ENCODE measurements at places on chromosomes 4 and X.

DNA sequence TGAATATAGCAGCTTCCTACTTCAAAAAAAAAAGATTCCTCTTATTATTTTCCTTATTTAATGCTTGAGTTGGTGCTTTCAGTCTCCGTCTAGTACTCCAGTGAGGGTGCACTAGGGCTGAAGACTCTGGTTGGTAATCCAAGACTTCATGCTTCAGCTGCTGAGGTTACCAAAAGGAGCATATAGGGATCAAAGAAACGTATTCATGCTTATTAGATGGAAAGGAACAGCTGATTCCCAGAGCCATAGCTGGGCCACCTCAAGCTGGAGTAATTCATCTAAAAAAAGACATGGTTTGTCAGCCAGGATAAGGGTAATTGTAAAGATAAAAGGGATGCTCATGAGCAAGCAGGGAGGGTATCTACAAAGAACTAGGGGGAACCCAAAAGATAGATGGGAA, 131.7 kb upstream of the FAM47B start:
- no peak for DNase-seq

DNA sequence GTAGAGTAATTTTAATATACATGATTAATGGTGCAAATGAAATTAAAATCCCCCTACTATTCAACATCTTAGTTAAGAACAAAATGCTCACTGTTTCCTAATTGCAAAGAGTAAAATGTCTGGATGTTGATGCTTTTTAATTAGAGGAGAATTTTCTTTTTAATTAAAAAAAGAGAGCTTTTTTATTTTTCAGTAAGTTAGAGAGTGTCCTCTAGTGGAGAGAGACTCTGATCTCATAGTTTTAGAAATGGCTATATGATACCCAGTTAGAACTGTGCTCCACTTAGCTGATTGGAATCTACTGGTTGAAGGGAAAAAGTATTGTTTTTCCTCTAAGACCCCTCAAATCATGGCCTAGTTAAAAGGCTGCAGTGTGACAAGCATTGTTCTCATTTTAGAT, 312.0 kb upstream of the MAGEB2 start:
- no peak for DNase-seq

DNA sequence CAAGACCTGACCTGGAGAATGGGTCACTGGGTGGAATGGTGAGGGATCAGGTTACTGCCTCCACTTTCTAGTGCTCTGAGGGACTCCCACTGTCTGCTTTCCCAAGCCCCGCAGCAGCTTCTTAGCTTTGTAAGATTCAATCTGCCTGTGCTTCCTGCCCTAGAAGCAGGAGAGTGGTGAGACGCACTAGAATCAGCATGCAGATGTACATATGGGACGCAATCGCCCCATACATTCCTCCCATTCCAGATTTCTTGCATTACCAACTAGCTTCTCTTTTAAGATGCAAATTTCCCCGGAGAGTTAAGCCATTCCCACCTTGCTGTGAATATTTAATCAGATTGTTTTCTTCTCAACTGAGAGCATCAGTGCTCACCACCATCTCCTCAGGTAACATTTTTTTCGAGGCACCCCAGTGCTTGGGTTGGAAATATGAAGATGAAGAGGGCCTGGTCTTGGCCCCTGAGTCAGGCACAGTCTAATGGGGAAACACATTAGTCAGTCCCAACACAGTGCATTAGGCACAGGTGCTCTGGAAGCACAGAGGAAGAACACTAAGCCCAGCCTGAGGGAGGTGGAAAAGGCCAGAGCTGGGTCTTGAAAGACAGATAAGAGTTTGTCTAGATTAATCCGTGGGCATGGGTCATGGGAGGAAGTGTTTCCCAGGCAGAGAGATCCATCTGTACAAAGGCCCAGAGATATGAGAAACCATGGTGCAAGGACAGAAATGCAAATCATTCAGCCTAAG, 66.7 kb upstream of the PRPS1 start:
- no peak for DNase-seq

DNA sequence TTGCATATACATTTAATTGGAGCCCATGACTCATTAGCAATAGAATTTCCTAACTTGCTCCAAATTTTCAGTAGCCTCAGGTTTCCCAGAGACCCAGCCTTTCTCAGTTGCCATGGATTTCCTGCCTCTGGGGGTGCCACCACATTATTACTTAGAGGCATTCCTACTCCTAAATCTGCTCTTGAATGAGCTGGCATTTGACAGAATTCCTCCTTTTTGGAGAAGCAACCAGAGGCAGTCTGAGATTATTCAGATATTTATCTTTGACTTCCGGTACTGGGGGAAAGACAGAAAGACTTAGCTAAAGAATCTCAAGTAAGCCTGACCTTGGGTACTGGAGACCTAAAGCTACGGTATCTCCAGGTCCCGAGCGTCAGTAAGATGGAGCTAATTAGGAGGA, 76.3 kb downstream of the DCHS2 start:
- DNase-seq = no peak

GRCh38 chr4:139493176-139493575, 39.3 kb downstream of the RAB33B start:
- DNase-seq = no peak

GRCh38 chrX:68938244-68939004, 109.6 kb downstream of the EFNB1 start:
- no peak for DNase-seq

GRCh38 chr4:74005528-74005927, 7.1 kb upstream of the CXCL5 start:
- DNase-seq = no peak

GRCh38 chr4:17168571-17168970, 270.1 kb upstream of the LDB2 start:
- no peak for DNase-seq

- DNase-seq = no peak
These were observed 752 bp upstream of the FGF5 start for GRCh38 chr4:80265571-80266252.

GRCh38 chr4:52799813-52800212, 48.6 kb upstream of the ERVMER34-1 start:
- no peak for DNase-seq

- DNase-seq = no peak
These were observed 118.6 kb downstream of the REPS2 start for GRCh38 chrX:17065100-17065499.

GRCh38 chrX:46597771-46598170, 24.2 kb downstream of the CHST7 start:
- DNase-seq = no peak

DNA sequence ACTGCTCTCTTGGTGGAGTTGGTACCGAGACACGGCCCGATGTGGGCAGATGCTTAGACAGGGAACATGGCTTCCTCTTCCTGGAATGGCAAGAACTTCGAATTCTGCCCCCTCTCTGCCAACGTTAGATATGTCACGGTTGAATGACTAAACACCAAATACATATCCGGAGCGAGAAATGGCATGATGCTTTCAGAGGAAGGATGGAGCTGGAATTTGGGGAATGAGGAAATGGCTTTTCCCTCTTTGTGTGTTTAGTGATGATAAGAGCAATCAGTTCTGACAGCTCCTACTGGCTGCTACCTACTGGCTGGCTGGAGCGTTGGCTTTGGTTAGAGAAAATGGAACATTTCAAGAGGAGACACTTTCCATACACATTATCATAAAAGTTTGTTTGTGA, 140.0 kb downstream of the DHRSX start:
- no peak for DNase-seq

Data from stimulated activated CD4-positive, alpha-beta T cell treated with anti-CD3 and anti-CD28 coated beads, Interleukin-4, amount 100 ng/mL, for 4 hours (primary cell).